GM23338 (cell line): ENCODE measurements at places on chromosomes 3 and 15. TPM values are rescaled to one million over a fixed set of nuclear protein-coding genes. Genes with fewer than 3 reads are reported as not detected.

Gene WDR5B
- 2.4 and 2.7 TPM in 2 replicates for total RNA-seq

Gene ZCWPW2
- not detected in 2 replicates for total RNA-seq

Gene CD86
- 0.97 TPM in 1 of 2 replicates, not detected in the other for total RNA-seq

Gene MOBP
- total RNA-seq, result not detected in 2 replicates

Gene IL5RA
- total RNA-seq, result 0.31 TPM in 1 of 2 replicates, not detected in the other

Gene SPSB4
- 20.1 and 25.9 TPM in 2 replicates for total RNA-seq

Gene MYL3
- total RNA-seq, result not detected in 2 replicates

Gene GABRR3
- not detected in 2 replicates for total RNA-seq

Gene GOLGA6D
- 1.0 and 2.1 TPM in 2 replicates for total RNA-seq

Gene USP13
- total RNA-seq, result 13.2 and 22.7 TPM in 2 replicates

Gene FRMD5
- total RNA-seq, result 10.1 and 17.3 TPM in 2 replicates

Gene LSAMP
- total RNA-seq, result 1.6 and 2.0 TPM in 2 replicates

Gene CLDN16
- not detected in 2 replicates for total RNA-seq

Gene SKOR1
- 0.17 and 0.19 TPM in 2 replicates for total RNA-seq

Gene TMCO5A
- not detected in 2 replicates for total RNA-seq

Gene ZNF660
- 6.1 and 10.1 TPM in 2 replicates for total RNA-seq

Gene ZNF662
- 0.50 and 1.5 TPM in 2 replicates for total RNA-seq

Gene MKRN2OS
- not detected in 2 replicates for total RNA-seq

Gene ALDH1A2
- total RNA-seq, result 0.80 TPM in 1 of 2 replicates, not detected in the other

Gene TPRG1
- 0.35 and 1.7 TPM in 2 replicates for total RNA-seq

Gene GOLGA6L7
- total RNA-seq, result not detected in 2 replicates

Gene FETUB
- total RNA-seq, result not detected in 2 replicates

Gene P2RY12
- not detected in 2 replicates for total RNA-seq

Gene GALNT15
- total RNA-seq, result 0.35 TPM in 1 of 2 replicates, not detected in the other

Gene CFAP20DC
- 11.4 and 14.2 TPM in 2 replicates for total RNA-seq

Gene PARP3
- 1.1 and 3.1 TPM in 2 replicates for total RNA-seq

Gene LXN
- 5.5 and 5.6 TPM in 2 replicates for total RNA-seq

Gene CACNA2D2
- total RNA-seq, result 10.3 and 11.4 TPM in 2 replicates

Gene ANKRD63
- total RNA-seq, result 0.59 and 0.74 TPM in 2 replicates

Gene ATRIP
- 17.3 and 17.6 TPM in 2 replicates for total RNA-seq

Gene CLRN1
- 0.69 and 0.93 TPM in 2 replicates for total RNA-seq

Gene GOLGA8T
- 0.42 and 0.54 TPM in 2 replicates for total RNA-seq

Gene CPLX3
- total RNA-seq, result 0.62 and 0.66 TPM in 2 replicates

Gene TMEM43
- 27.6 and 34.7 TPM in 2 replicates for total RNA-seq

Gene MGLL
- total RNA-seq, result 0.62 and 0.83 TPM in 2 replicates

Gene TMEM212
- not detected in 2 replicates for total RNA-seq

Gene STRIT1
- 1.6 TPM in 1 of 2 replicates, not detected in the other for total RNA-seq

Gene TBC1D21
- not detected in 2 replicates for total RNA-seq

Gene NSMCE3
- 9.7 and 11.0 TPM in 2 replicates for total RNA-seq

Gene CLCN2
- total RNA-seq, result 9.2 and 10.7 TPM in 2 replicates
